ENCODE measurements at places on chromosomes 12 and 14. TPM values are rescaled to one million over a fixed set of nuclear protein-coding genes. Genes with fewer than 3 reads are reported as not detected.

GRCh38 chr14:66395300-66395699 lies 90.9 kb upstream of the CCDC196 start:
- DNase-seq: no peak

- DNase-seq: no peak
Measured at GRCh38 chr14:90280096-90280495, 23.7 kb downstream of the PSMC1 start.

DNA sequence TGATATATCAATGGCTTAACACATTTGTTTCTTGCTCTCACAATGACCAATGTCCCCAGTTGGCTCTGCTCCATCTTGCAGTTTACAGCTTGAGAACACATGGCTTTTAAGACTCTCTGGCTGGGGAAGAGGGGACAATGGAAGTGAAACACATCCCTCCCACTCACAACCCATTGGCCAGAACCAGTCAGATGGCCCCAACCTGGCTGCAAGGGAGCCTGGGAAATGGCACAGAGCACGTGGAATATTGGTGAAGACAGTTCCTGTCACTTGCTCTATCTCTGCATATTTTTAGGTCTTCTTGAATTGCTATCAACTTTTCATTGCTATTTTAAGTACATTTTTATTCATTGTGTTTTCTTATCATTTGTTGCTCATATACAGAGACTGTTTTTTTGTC lies 345.4 kb downstream of the MED13L start:
- DNase-seq: no peak

DNA sequence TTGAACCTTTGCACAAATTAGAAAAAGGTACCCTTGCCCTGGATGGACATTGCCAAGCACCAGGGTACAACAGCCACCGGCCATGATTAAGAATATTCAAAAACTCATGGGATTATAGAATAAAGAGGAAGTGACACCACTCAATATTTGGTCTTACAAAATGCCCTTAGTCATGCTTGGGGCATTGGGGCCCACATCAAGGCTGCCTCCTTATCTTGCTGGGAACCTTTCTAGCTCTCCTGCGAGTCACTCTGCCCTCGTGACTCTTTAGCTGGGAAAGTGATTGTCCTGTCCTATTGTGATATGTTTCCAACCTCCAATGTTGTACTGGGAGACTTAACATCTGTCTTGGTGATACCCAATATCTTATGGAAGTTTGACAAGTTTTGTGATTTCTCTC lies 57.8 kb downstream of the GTF2A1 start:
- no peak for DNase-seq

DNA sequence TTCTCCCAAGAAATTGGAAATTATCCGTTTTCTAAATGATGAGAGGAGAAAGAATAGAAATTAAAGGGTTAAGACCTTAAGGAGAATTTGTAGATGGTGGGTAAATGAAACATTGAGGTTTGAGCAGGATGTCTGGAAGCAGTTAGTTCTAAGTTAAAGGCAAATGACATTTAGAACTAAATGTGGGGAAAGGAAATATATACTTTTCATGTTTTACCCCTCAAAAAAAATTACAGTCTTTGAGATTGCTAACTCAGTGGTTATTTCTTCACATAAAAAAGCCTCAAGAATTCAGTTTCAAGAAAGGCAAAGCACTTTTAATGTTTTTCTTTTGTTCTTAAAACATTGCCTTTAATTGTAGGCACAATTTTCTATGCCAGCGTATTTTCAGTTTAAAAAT lies 114.0 kb downstream of the PLEKHA5 start:
- DNase-seq: no peak

DNA sequence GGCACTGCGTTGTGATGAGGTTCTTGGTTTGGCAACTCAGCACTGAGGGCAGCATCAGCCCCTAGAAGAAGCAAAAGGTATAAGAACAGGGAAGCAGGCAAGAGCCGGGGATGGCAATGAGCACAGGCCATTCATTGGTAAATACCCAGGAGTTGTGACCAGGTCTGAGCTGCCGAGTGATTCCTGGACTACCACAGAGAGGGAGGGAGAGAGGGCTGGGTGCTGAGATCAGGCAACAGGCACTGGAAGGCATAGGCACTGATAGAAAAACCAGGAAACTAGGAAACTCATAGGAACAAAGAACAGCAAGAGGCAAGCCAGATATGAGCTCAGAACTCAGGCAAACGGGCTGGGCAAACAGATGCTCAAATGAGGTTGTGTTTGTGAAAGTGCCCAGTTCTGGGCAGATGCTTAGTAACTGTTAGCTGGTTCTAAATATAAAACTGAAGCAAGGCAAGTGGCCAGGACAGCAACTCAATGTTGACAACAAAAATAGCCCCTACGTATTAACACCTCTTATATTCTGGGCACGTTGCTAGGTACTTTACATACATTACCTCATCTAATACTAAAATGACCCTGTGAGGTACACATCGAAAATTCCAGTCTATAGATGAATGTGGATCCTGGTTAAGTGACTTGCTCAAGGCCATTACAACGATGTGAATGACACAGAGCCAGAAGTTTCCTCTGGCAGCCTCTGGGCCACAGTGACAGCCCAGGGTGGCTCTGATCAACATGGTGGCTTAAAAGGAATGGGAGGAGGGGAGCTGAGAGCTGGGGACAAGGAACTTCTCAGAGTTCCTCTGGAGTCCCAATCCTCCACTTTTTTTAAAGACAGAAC lies 121.1 kb downstream of the PRMT8 start:
- no peak for DNase-seq

DNA sequence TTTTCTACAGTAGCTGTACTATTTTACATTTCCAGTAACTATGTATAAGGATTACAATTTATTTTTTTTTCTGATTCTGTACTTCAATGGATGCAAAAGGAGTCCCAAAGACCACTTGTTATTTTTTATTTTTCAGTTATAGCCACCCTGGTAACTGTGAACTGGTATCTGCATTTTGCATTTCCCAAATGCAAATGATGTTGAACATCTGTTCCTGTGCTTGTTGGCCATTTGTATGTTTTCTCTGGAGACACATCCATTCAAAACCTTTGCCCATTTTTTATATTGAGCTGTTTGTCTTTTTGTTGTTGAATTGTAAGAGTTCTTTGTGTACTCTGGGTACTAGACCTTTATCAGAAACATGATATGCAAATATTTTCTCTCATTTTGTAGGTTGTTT lies 485.6 kb downstream of the LRIG3 start:
- DNase-seq: no peak

GRCh38 chr12:20599757-20600156 lies 95.4 kb upstream of the SLCO1C1 start:
- no peak for DNase-seq

- DNase-seq: no peak
Measured at GRCh38 chr14:29650554-29651269, 276.9 kb downstream of the PRKD1 start.

GRCh38 chr12:6535960-6536847 lies 1.9 kb downstream of the GAPDH start:
- DNase-seq: no peak

- DNase-seq: no peak
Measured at GRCh38 chr14:103520657-103521437, 1.8 kb downstream of the CKB start.

DNA sequence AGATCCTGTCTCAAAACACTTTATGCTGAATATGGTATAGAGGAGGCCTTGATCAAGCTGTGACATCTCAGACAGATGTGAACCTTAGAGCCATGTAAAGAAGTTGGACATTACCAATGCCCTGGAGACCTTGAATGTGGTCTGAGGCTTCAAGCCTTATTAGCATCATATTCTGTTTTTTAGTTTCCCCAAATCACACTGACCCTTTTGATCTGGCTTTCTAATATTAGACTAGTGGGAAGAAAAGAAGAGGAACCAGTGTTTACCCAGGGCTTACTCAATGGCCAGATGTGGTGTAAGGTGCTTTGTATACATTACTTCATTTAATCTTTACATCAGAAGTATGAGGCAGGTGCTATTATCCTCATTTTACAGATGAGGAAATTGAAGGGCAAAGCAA lies 10.6 kb upstream of the TBPL2 start:
- DNase-seq: no peak

DNA sequence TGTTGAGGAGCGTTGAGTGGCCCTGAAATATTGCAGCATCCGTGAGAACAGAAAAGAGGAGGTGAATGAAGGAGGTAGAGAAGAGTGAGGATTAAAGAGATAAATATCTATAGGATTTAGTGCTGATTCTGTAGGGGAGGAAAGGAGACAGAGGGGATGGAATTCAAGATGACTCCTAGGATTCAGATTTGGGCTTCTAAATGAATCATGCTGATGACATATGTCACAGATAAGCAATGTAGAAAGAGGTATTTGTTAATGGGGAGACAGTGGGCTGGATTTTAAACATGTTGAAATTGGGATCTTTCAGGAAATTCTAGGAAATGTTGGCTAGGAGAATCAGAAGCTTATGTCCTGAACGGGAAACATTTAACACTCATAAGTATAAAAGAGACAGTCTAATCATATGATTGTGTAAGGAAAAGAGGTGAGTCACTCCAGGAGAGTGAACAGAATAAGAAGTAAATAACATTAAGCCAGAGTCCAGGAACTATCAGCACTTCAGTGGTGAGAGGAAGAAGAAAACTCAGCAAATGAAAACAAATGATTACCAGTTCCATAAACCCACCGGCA lies 58.1 kb upstream of the DIO2 start:
- no peak for DNase-seq

DNA sequence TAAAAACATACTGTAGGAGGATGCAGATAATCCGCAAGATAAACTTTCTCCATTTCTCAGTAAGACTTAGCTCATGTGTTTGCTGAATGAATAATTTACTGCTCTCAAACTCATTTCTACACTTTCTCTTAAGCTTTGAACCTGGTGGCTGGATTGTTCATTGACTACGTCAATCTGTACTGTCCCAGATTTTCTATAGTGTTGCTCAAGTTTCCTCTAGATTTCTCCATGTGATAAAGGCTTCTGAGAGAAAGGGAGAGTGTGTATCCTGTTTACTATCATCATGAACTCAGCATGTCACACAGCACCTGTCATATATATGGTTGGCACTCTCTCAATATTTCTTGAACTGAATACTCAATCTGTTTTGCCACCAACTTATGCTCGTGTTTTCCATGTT lies 518.0 kb upstream of the TBX3 start:
- DNase-seq: no peak

DNA sequence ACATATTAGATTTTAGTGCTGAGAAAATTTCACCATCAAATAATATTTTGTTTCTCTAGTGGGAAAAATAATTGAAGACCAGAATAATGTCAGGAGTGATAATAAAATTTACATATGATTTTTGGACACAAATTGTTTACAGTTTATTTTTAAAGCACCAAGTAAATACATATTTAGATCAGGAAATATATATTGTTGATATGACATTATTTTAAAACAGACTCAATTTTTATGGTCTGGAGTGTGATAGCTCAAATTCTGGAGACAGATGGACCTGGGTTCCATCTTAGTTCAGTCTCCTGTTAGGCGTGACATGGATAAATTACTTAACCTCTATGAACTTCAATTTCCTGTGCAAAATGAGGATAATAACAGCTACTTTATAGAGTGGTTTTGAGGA lies 135.4 kb downstream of the TPH2 start:
- no peak for DNase-seq

- no peak for DNase-seq
Measured at GRCh38 chr12:69410571-69410970, 51.0 kb downstream of the YEATS4 start.

DNA sequence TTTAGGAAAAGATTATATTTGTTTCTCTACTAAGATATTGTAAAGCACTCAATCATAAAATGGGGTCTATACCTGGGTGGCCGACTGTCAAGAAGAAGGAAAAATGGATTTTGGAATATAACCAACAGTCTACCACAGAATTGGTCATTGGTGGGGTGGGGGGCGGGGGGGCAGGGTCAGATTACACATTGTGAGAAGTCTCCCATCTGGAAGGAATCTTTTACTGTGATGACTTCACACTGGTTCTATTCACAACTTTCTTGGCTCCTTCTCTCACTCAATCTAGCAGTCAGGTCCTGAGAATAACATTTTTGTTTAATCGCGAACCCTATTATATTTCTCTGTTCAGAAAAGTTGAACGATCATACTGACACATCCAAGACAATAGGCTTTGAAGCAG lies 8.7 kb upstream of the CLEC4E start:
- no peak for DNase-seq

- DNase-seq: no peak
Measured at GRCh38 chr12:8742501-8742900, 44.7 kb downstream of the RIMKLB start.

DNA sequence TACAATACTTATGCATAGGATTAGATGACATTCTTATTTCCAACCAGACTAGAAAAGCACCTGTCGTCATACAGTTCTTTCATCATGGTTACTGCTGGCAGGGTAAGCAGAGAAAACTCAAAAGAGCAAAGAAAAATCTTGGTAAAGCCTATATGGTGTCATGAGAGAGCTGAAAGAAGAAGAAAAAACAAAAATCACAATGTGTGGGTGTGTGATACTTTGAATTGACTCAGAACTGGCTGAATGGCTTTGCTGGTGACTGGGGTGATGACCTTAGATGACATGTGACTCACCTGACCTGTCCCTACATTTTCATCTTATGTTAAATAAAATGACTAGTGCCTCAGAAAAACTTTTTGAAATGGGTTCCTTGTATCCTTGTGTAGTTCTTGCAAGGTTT lies 278.1 kb upstream of the LMO3 start:
- DNase-seq: no peak

DNA sequence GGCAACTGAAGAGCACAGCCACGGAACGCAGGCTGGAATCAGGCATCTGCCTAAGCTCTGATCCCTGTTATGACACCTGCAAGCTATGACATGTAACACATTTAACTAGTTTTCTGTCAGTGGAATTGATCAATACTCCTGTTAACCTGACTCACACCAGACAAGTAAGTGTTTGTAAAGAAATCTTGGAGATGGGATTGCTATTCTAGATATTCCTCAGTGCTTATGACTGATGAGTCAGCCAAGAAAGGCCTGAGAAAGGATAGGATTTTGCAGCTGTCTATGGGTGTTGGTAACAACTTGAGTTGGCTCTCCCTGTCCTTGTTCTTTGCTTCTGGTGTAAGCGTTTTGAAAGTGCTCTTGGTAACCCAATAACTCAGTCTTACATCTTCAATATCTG lies 110.5 kb downstream of the GPR135 start:
- no peak for DNase-seq

GRCh38 chr12:75933101-75933500 lies 98.5 kb downstream of the PHLDA1 start:
- no peak for DNase-seq

- no peak for DNase-seq
Measured at GRCh38 chr12:118357257-118358007, 15.3 kb downstream of the TAOK3 start.

DNA sequence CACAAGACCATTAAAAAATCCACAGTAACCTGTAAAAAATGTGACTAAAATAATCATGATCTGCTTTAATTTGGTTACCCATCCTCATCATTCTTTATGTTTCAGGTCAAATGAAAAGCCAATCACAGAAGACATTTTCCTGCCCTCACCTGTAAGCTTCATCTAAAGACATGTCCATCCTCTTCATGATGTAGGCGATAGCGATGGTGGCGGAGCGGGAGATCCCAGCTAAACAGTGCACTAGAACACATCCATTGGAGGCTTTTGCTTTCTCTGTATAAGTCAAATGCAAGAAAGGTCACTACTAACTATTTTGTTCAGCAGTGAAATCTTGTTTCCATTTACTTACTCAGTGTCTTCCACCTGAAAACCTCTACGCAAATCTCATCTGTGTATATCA lies 82.6 kb downstream of the DUSP16 start:
- no peak for DNase-seq

Gene AKT1
- total RNA-seq: 107 TPM

Gene KIF26A
- 7.3 TPM for total RNA-seq

Gene IL26
- total RNA-seq: not detected

Gene B4GALNT3
- total RNA-seq: 0.28 TPM

Gene CMTM5
- total RNA-seq: not detected

Gene TAS2R31
- total RNA-seq: 2.4 TPM

Gene SLCO1B1
- not detected for total RNA-seq

Gene SOCS2
- 109 TPM for total RNA-seq

Gene ZNF891
- total RNA-seq: 3.1 TPM
